Fibroblast of gingiva (primary cell): ENCODE measurements at places on chromosomes 1 and 21.

DNA sequence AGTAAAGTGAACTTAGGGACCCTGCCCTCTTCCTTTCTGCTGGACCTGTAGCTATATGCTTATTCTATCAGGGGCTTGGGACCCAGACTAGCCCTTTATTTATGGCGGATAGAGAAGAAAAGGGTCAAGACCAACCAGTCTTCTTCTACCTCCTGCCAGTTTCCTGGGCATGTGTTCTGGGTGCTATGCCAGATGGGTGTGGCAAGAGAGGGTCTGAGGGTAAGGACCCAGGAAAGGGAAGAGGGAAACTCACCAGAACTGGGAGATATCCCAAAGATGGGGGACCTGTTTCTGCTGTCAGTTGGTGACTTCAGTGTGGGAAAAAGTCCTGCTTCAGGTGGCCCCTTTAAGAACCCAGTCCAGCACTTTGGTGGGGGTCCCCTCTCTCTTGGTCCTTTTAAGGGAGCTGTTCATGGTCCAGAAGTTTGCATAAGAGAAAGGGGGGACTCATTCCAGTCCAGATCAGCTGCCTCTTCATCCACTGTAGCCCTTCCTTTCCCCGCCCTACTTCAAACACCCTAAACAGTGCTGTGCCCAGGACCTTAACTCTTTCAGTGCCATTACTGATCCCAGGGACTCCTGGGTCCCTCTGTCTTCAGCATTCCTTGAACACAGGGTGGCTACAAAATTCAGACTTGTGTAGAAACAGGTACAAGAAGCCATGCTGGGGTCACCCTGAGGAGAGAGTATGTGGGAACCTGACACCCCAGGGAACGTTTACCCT lies 18.4 kb downstream of the SSR2 start:
- no peak for DNase-seq

DNA sequence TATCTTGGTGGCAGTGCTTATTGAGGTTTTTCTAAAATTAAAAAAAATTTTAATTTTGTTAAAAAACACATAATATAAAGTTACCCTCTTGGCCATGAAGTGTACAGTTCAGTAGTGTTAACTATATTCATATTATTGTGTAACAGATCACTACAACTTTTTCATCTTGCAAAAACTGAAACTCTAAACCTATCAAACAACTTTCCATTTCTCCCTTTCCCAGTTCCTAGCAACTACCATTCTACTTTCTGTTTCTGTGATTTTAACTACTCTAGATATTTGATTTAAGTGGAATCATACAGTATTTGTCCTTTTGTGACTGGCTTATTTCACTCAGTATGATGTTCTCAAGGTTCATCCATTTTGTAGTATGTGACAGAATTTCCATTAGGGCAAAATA lies 55.5 kb downstream of the SLAMF6 start:
- DNase-seq = no peak

DNA sequence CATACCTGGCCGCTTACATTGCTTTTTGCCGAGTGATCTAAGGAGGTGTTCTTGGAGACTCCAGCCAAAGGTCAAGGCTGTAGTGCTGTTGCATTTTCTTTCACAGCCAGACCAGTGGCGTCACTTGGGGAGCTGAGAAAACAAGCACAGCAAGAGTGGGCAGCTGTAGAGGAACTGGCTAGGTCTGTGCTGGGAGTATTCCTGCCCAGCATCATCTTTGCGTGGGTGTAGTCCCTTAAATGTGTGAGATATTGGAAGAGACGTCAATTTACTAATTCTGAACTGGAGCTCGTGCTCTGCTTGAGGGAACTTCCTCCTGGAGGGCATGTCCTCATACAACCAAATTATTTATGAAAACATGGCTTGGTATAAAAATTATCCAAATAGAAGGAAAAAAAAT lies 10.2 kb downstream of the UBIAD1 start:
- DNase-seq = no peak

GRCh38 chr1:88773540-88774150 lies 89.6 kb downstream of the PKN2 start:
- peak; percentile 16 for DNase-seq

DNA sequence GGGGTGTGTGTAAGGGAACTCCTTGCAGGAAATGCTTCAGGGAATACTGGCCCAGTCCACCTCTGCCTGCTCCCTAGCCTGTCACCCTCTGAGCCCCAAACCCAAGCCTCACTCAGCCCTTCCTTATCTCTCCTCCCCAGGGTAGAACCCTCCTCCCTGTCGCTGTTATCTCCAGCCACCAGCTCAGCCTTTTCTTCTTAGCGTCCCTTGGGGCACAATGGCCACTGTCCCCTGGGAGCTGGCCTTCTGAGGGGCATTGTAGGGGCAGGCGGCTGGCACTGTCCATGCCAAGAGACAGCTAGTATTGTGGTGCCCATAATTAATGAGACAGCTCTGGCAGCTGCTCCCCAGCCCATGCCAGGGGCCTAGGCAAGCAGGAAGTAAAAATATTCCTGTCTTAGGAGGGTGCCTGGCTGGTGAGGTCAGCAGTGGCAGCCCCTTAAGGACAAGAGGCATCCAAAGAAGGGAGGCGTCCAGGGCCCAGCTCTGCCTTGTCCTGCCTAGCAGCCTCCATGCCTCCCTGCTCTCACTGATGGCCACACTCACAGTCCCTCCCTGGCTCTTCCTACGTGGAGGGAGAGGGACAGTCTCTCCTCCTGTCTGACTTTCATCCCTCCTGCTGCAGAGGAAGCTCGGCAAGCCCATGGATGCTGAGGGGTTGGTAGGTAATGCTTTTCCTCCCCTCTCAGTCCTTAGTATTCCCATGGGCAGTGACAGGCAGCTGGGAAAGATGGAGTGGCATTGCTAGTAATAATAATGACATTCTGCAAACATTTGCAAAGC lies 37.5 kb downstream of the KCNQ4 start:
- DNase-seq = no peak

DNA sequence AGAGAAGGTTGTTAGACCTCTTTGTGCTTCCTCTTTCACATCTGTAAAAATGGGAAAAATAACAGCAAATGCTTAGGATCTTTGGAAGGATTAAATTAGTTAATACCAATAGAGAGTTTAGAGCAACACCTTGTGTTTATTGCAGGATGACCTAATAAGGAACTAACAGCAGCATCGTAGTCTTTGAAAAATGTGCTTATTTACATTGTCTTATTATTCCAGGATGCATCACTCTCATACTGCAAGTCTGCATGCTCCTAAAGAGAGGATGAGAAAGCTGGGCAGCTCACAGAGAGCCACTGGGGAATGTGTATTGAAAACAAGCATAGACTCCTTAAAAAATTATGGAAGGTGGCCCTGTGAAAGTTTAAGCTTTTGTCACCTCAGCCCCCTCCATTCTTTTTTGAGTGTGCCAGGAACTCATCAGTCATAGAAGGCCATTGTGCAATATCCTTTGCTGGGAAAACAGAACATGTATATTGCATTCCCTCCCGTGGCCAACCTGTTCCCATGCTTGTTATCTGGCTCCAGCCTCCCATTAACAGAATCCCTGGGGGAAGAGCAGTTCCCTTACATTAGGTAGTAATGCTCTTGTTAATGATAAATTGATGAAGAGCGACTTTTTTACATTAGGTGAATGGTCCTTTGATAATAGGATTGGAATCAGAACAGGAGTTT lies 180.7 kb downstream of the ZNF326 start:
- no peak for DNase-seq

DNA sequence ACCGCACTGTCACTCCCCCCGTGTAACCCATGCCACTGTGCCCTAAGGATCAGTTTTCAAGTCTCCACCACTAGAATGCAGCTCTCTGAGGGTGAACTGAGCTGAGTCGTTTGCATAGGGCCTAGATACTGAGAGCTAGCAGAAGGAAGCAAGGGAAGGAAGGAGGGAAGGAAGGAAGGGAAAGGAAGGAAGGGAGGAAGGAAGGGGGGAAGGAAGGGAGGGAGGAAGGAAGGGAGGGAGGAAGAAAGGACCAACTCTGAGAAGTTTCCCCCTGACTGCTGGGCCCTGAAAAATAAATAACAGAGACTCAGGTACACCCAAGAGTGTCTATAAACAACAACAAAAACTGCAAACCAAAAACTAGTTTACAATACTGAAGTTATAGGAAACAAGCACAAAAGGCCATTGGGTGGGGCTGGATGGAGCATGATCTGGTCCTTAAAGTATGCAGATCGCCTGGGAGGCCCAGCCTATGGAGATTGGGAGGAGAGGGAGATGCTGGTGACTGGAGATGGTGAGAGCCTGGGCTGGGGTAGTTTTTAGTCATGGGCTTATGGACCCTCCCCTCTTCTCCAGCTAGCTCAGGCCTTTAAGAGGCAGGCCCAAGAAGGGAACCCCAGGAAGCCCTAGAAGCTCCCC lies 1.7 kb upstream of the MRPS15 start:
- no peak for DNase-seq

DNA sequence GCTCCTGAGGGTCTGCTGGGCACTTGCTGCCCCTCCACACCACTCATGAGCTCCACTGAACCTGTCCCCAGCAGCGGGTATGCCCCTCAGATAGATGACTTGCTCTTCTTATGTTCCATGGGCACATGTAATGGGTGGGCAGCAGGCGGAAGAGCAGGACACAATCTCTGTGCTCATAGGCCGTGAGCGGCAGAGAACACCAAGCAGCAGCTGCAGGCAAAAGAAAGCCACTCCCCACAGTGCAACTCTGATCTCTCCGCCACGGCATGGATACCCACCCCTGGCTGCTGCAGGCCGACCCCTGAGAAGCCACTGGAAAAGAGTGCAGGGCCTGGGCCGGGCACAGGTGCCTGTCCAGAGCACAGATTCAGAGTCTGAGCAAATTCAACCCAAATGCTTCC lies 135.2 kb upstream of the RUNX3 start:
- DNase-seq = no peak

- DNase-seq = no peak
These were observed 146.3 kb downstream of the C1orf94 start for GRCh38 chr1:34322969-34323368.

GRCh38 chr1:78839704-78840277 lies 166.7 kb downstream of the ADGRL4 start:
- peak; percentile 21 for DNase-seq

DNA sequence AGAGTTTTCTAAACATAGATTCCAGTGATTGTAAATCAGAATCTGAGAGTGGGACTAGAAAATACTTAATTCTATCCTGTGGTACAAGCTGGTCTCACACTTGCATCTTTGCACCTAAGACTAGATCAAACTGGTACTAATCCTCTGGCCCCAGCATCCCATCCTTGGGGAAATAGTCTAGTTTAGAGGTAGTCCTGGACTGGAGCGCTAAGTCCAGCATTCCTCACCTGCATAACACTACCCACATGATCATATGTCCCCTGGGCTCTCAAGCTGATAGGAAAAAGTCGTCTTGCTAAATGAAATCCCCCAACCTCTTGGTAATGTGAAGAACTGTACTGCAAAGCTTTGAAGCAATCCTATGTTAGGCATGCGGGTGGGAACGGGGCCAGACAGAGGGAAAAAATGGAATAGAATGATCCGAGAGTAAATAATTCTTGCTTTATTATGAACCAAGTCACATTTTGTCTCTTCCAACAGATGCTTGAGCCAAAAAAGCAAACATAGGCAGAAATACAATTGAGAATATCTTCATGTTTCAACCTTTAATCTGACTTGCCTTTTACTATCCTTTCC lies 4.8 kb downstream of the COX20 start:
- peak; percentile 49 for DNase-seq

DNA sequence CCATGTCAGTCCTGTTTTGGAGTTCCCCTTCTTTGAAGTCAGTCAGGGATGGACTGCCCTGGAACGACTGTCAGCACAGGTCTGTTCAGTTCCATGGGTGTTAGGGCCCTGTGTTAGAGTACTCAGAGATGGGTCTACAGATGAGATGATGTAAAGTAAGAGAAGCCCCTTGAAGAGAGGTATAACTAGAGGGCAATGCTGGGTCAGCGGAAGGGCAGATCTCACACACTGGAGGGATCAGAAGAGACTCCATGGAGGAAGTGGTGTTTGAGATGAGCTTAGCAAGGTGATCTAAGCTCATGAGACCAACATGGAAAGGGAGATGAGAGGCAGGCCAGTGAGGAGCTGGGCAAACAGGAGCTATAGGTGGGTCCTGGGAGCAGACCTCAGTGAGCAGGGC lies 7.6 kb downstream of the PPFIA4 start:
- DNase-seq = no peak

- DNase-seq = peak; percentile 69
These were observed 25.3 kb downstream of the A3GALT2 start for GRCh38 chr1:33295450-33296081.

- no peak for DNase-seq
These were observed 10.6 kb upstream of the KIFAP3 start for GRCh38 chr1:170085091-170085490.

DNA sequence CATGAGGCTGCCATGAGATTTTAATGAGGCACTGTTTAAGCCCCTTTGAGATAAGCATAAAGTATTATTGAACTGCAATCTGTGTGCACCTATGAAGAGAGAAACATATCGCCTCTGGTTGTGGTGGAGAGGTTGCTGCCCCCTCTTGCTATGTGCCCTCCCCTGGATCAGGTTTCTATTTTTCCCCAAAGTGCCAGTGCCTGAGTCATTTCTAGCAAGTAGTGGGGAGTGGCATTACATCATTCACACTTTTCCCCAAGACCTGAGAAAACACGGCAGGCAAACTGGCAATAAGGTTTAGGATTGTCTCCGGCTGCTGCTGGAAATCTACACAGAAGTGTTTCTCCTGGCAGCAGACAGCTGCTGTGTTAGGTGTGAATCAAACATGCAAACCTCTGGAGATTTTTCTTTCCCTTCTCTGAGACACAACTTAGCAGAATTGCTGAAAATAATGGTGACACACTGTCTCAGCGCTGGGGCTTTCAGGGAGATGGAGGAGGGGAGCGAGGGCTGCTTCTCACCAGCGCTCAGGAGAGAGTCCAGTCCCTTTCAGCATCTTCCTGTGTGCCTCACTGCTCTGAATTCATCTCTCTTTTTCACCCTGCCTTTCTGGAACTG lies 13.7 kb upstream of the RGS16 start:
- no peak for DNase-seq

- no peak for DNase-seq
These were observed 3.9 kb upstream of the CD1C start for GRCh38 chr1:158285756-158286241.

- no peak for DNase-seq
These were observed 16.3 kb downstream of the SETD4 start for GRCh38 chr21:36044056-36044455.

DNA sequence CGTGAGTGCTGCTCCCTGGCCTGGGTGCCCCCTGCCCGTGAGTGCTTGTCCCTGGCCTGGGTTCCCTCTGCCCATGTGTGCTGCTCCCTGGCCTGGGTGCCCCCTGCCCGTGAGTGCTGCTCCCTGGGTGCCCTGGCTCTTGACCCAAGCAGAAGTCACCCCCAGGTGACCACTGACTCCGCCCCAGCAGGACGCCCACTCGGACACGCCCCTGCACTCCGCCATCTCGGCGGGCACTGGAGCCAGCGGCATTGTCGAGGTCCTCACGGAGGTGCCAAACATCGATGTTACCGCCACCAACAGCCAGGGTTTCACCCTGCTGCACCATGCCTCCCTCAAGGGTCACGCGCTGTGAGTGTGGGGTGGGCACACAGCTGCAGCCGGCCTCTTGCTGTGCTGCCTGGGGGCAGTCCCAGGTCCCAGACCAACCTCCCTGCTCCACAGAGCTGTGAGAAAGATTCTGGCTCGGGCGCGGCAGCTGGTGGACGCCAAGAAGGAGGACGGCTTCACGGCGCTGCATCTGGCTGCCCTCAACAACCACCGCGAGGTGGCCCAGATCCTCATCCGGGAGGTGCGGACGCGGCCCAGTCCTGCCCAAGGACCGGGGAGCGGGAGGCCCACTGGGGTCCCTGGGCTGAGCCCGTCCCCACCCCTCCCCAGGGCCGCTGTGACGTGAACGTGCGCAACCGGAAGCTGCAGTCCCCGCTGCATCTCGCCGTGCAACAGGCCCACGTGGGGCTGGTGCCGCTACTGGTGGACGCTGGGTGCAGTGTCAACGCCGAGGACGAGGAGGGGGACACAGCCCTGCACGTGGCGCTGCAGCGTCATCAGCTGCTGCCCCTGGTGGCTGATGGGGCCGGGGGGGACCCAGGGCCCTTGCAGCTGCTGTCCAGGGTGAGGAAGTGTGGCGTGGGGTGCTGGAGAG lies 3.9 kb upstream of the MMP23B start:
- DNase-seq = no peak
